Ascending aorta (tissue), 2 donors: ENCODE measurements at places on chromosomes 12 and 14.

DNA sequence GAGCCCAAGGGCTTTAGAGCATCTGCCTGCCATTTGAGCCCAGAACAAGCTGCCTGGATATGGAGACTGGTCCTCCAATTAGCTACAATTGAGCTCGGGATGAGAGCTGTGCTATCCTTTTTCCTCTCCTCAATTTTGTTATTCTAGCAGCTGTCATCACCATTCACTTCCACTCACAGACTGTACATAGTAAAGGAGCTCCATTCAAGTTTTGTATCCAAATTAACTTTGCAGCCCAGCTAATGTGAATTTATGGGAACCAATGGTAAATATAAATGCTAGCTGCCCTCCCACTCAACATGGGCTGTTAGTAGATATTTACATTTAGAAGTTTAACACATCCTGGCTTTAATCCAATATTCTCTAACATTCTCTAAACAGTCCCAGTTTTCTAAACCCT lies 44.6 kb downstream of the BMP4 start:
- no peak for DNase-seq

GRCh38 chr12:103751600-103751999 lies 89.4 kb downstream of the NT5DC3 start:
- no peak for DNase-seq

DNA sequence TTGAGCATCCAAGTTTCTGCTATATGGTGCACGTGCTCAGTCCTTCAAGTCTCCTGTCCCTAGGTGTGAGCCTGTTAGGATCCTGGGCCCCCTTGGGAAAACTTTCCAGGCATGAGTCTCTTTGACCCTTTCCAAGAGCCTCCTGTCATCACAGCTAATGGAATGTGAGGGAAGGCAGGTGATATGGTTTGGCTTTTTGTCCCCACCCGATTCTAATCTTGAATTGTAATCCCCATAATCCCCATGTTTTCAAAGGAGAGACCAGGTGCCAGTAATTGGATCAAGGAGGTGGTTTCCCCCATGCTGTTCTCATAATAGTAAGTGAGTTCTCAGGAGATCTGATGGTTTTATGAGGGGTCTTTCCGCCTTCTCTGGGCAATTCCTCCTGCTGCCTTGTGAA lies 265.5 kb downstream of the ATP23 start:
- DNase-seq: no peak

DNA sequence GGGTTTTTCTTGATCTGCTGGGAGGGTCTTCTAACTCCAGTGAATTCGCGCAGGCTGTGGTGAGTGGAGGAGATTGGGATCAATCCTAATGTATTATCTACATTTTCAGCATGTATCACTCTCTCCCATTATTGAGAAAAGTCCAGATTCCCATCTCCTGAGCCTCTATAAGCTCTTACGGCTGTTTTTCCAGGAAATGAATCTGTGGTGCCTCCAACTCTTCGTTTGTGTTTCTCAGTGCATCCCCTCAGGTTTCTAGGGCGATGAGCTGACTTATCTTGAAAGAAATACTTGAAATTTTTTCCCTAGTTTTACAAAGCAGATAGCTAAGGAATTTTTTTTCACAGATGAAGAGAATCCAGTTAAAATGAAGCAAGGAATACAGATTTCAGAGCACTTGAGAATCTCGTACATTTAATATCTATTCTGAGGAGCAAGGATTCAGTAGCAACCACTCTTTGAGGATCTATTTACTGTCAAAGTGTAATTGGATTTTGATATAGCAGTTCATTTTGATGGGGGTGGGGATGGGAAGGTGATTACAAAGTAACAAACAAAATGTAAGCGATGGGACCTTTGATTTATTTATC lies 138.7 kb downstream of the BRMS1L start:
- no peak for DNase-seq

DNA sequence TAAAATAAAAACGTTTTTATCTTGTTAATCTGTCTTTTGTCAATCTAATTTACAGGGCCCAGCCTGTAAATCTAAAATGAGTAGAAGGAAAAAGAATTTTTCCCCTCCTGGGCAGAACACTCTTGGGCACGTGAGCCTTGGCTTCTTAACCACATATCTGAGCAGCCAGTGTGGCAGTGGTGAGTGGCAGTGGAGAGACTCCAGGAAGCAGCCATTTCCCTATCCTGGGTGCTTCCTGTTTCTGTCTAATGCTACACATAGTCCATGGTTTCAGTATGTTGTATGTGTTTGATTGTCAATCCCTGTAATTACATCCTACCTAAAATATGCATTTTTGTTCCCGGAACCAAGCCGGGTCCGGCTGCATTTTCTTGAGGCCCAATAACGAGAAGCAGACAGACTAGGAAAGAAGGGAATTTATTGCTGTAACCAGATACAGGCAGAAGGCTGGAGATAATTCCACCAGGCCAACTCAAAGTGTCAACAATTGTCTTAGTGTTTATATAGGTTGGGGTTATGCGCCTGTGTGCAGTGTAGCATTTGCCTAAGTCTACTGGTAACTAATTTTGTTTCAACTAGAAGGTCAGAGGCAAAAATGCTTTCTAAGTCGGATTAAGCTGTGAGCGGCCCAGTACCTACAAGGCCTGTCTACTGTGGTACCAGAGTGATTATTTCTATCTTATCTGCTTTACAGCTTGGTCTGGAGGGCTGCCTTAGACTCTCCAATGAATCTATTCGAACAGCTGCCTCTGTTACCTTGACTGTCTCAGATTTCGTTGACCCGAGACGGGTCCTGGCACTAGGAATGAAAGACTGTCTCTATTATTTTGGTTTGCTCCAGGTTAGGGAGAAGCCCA lies 82.4 kb upstream of the RESF1 start:
- DNase-seq: no peak
